NCI-H1105 (cell line): ENCODE measurements at places on chromosomes 13 and 19.

DNA sequence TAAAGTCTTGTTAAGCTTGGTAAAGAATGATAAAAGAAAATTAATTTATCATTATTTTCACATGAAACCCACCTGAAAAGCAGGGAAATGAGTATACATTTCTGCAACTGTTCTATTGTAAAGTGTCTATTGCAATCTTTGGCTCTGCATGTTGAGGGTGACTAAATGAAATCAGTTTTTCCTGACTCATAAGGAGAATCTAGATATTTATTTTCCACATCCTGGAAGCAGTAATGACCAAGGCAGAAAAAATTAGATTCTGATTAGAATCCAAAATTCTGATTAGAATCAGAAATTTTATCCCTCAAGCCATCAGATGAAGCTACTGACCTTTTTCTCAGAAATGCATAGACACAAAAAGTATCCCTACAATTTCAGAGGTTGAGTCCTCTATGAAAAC is 178.4 kb downstream of the MYO16 start:
- DNase-seq: no peak

- no peak for DNase-seq
These were observed at the start of gene GAPDHS for GRCh38 chr19:35533201-35533821. GAPDHS (plus strand) TSS chr19:35533456; CDS start chr19:35533528, 72 bp downstream.

- no peak for DNase-seq
These were observed 692 bp downstream of the SULT2B1 start for GRCh38 chr19:48552406-48553322.

GRCh38 chr19:3360421-3361383 is 5.7 kb upstream of the NFIC start:
- DNase-seq: no peak

DNA sequence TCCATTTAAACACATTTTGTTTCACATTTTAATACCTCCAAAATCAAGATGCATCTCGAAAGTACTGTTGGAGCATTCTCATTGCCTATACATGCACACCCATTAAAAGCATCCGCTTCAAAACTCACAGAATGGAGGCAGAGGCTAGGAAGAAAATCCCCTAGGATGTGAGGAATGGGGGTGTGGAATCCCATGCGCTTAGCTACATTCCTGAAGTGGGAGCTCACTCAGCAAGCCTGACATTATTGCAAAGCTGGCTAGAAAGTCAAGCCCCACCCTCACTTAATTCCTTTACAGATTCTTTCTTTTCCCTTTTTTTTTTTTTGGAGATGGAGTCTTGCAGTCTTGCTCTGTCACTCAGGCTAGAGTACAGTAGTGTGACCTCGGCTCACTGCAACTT is 4.6 kb upstream of the FAM32A start:
- no peak for DNase-seq

DNA sequence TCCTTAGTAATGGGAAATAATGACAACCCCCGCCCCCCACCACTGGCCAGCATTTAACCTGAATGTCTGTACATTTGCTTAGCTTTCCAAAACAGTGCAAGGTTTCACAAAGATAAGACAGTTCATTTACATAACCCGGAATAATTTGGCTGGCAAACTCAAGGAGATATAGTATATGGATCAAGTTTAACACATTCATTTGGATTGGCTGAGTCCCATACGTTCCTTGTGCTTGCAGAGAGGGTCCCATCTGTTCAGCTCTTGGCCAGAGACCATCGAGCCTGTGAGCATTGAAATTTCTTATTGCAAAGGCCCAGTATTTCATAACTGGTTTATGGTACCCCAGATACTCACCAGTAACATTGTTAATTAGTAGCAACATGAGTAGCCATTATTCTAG is 116.5 kb downstream of the GPC6 start:
- no peak for DNase-seq
